ENCODE measurements at places on chromosomes 2 and 18.

DNA sequence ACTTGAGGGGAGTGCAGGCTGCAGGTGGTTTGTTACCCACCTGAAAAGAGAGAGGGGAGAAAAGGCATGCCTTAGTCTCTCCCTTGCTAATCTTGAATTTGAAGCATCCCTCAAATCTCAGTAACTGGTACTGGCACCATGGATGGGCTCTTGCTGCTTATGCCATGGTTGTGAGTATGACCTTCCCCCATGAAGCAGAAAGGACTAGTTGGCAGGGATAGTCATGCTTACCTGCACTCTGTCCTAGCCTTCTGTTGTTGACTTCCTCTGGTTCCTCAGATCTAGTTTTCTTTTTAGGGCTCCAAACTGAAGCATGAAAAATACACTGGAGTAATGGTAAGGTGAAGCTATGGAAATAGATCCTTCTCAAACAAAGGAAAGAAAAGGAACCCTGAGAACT lies 191.2 kb downstream of the SPAG16 start:
- no peak for DNase-seq

DNA sequence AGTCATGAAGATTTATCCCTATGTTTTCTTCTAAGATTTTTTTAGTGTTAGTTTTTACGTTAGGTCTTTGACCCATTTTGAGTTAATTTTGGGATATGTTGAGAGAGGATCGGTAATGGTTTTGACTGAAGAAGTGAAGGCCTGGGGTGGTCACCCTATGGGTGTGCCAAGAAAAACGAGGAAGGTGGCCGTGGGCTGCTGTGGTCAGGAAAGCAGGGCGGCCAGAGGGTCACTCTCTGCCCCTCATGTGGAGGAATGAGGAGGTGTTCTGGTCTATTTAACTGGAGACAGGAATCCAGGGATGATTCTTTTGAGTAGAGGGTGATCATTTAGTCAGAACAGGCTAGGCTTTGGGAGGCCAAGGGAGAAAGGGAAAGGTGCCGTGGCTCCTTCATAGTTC lies 50.7 kb downstream of the MYO7B start:
- DNase-seq = no peak

DNA sequence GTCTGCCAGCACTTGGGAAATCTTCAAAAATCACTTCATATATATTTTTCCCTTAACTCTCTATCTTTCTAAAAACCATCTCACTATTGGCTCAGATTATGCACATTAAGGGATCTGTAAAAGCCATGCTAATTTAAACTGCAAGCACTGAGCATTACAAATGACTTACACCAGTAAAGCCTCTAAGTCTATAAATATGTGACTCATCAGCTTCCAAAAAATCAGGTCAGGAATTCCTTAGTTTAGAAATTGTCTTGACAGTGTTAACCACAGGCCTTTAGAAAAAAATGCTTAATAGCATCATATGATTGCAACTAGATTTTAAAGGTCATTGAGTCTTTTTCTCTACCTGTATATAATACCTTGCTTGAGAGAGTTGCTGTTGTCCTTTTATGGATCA lies 1113.6 kb upstream of the PIK3C3 start:
- peak; percentile 58 for DNase-seq

- DNase-seq = peak; percentile 36
Measured at GRCh38 chr2:162073888-162074631, at the start of gene DPP4. Gene DPP4 (minus strand): TSS chr2:162074215. CDS start chr2:162073981, 234 bp downstream.

Measured in fibroblast of skin of back (primary cell).